Suppressor macrophage treated with lipopolysaccharide for 4 hours (primary cell): ENCODE measurements at places on chromosomes 11 and 22.

DNA sequence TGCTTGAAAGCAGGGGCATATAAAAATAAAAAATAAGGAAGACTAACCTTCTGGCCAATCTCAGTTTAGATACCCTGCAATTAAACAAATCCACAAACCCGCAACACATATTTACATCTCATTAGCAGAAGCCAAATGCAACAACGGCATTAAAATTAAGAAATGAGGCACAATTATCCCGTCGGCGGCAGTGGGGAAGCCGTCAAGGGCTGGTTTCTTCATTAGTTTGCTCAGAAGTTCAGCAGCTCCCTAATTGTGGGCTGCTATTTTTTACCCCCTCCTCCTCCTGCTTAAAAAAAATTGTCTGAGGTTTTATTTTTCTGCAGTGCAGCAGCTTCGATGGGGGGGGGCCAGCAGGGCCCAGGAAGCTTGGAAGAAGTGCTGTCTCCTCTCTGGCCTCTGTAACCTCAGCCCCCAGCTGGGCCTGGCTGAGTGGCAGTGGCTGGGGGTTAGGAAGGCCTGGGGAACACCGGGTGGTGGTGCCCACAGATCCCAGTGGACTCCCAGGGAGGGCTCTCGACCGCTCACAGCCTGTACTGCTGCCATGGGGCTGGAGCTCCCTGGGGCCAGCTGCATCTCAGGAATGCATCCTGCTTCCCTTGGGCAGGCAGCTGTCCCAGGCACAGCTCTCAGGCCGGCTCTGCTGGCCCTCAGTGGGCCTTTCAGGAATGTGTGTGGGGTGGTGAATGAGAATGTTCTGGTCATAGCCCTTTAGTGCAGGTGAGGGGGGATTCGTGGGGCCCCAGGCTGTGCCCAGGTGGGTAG lies 148.7 kb upstream of the B3GAT1 start:
- DNase-seq: no peak

DNA sequence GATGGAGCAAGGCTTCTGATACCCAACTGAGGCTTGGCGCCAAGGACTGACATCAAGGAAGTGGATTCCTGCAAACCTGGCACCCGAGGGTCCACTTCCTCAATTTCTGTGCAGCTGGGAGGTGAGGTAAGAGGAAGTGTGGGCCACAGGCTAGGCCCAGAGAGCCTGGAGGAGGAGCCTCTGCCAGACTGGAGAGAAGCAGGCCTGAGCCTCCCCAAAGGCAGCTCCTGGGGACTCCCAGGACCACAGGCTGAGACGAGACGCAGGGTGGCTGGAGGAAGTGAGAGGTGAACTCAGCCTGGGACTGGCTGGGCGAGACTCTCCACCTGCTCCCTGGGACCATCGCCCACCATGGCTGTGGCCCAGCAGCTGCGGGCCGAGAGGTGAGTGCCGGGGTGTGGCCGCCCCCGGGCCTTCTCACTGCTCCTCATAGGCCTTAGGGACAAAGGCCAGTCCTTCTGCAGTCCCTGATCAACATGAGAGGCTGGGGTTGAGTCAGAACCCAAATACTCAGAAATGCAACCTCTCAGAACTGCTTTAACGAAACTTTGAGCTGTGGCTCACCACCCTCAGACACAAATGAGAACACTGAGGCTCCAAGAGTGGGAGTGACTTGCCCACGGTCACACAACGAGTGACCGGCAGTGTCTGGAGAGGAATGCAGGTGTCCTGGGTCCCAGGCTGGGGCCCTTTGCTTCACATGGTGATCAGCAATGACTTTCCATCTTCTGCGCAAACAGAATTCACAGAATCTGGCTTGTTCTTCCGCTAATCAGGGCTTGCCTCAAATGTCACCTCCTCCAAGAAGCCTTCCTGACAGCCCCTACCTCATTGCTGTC lies at the start of gene NCF4:
Gene NCF4, plus strand, starts transcription at position 186 of the 839 bp plus-strand sequence. Its CDS starts 166 bp downstream, at position 352.
- peak; percentile 95 for DNase-seq

GRCh38 chr22:31933816-31934482 lies 10.4 kb upstream of the YWHAH start:
- no peak for DNase-seq

- no peak for DNase-seq
Observed at GRCh38 chr11:5796541-5796940, 5.5 kb upstream of the OR52N1 start.

DNA sequence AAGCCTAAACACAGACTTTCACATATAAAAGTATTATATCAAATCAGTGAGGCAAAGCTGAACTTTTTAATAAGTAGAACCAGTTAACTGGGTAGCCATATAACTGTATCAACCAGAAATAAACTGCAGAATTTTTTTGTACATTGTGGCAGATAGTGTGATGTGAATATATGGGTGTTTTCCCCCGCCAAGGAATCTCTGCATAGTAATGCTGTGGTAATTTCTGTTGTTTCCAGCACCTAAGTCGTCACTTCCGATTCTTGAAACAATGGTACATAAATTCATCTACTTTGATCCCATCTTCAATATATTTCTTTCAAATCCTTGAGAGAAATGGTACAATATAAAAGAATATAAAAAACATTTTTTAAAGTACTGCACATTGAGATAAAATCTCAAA lies 39.6 kb downstream of the NARS2 start:
- no peak for DNase-seq

DNA sequence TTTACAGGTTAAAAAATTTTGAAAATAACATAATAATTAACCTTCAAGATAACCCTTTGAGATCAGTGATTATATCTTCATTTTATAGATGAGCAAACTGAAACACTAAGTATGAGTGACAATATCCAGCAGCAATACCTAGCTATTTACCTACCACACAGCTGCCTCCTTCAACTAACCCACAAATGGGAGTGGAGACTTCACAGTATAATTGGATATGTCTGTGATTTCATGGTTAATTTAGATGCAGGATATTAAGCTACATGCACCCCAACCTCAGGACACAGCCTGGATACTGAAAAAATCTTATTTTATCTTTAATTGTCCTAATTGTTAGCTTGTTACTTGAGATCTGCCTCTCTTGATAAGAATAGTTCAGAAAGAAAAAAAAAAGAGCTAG lies 297.2 kb upstream of the ANO5 start:
- no peak for DNase-seq

DNA sequence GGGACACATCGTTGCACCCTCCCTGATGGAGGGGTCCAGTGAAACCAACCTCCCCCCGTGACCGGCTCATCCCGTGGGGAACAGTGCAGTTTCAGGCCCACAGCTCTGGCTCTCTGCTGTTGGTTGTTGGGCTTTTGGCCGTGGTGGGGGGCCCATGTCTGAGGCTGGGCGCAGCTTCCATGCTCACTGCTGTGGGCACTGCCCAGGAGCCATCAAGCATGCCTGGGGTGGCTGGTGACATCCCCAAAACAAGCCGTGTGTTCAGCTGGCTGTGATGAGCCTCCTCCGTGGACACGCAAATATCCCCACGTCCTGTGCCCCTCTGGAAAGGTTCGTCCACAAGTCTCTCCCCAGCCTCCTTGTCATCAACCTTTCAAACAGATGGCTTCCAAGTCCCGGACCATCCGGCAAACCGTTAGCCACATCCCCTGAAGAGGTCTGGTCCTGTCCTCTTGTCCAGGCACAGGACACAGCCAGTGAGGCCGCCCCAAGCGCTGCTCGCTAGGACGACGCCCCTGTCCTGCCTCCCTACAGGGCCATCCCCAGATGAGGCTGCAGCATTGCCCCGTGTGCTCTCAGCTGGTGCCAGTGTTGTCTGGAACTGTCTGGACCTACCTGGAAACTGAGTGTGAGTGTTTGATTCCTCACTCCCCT lies 29.4 kb upstream of the BRSK2 start:
- no peak for DNase-seq

DNA sequence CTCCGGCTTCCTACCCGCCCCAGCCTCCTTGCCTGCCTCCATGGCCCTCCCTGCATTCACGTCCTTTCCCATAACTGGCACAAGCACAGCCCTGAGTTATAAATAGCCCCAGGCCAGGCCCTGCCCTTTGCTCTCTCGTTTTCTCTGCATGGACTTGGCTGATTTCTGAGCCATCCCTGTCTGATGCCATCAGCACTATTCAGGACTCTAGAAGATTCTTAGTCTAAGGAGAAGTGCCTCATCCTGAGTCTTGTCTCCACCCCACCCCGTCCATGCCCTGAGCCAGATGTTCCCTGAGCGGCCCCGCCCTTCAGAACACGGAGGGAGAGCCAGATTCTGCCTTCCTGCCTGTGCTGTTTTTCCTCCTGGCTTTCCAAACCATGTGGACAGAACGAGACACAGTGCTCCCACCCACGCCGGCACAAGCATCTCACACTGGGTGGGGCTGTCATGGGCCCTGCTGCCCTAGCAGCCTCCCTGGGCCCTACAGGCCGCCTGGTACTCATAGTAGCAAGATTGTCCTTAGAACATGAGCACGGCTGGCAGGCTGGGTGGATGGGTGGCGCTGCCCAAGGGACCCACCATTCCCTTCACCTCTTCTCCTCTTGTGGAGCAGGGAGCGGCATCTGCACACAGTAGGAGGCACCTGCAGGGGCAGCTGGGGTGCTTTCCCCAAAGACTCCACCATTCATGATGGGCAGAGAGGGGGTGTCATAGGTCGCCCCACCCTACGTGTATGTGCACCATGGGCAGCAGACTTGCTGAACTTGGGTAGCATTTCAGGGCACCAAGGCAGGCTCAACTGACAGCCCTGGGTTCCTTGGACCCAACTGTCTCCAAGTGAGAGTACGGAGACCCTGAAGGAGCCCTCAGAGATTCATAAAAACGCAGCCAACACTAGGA lies 76.9 kb downstream of the BCR start:
- DNase-seq: no peak

GRCh38 chr11:65059959-65060824 lies 1.8 kb upstream of the NAALADL1 start:
- DNase-seq: no peak

DNA sequence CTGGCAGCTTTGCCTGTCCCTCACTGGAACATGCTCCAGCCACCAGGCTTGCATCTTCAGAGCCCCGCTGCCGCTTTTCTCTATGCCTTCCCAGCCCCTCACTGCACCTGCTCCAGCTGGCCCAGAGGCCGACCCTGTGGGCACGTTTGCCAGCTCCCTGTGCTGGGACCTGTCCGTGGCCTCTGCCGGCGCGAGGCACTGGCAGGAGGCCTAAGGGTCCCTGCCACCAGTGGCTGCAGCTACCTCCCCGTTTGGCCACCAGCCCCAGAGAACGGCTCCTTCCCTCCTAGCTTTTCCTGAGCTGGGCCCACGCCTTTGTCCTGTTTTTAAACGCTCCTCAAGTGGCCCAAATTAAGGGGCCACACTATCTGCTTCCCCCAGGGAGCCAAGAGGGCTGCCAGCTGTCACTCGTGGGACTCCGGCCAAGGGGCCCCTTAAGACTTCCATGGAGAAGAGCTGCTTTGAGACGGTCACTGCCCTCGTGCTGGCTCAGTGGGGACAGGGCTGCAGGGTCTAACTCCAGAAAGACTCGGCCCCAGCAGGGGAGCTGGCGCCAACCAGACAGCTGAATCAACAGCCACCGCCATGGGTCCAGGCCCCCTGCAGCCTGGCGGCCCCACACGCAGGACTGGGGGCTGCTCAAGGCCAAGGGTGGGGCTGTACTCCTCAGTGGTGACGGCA lies 24.6 kb upstream of the WNT7B start:
- DNase-seq: no peak

GRCh38 chr22:23553438-23553837 lies 26.7 kb downstream of the IGLL1 start:
- no peak for DNase-seq

DNA sequence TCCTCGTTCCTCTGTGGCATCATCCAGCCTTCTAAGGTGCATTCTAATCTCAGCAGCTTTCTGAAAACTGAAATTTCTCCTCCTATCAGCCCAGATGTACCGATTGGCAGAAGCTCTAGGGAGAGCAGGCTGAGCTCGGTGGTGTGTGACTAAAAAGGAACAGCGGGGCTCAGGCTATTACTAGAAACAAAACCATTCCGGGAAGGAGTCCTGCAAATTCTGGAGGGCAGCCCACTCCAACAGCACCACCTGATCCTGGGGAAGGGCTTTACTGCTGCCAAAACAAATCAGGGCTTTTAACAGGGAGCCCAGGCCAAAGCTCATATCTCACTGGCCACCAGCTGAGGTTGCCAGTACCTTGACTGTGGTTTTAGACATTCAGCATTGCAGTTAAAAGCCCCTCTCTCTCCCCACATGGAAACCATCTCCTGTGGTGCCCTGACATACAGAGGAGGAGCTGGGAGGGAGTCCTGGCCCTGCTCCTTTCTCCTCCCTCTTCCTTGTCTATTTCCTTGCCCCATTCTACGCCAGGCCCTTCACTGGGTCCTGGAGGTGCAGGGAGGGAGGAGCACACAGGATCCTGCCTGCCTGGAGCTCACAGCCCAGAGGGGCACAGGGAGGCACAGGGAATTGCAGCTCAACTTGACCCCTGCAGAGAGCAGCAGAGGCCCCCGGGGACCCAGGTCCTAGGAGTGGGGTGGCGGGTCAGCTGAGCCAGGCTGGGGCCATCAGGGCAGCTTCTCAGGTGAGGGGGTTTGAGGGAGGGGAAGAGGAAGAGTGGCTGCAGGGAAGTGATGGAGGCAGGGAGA lies 889 bp downstream of the PLAAT4 start:
- DNase-seq: peak; percentile 33

DNA sequence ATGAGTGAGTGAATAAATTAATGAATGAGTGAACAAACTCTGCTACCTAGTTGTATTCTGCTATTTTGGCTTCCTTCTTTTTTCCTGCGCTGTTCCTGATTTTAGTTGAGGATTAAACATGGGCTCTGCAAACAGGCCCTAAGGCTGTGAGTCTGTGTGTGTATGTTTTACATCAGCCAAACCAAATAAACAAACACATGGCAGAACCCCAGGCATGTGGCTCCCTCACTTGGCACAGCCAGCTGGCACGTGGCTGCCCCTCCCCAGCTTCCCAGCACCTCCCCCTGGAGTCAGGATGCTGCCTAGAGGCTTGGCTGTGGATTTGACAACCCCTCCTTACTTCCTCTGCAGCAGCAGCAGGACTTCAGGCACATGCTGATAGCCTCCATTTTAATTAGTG lies 593.2 kb downstream of the INSC start:
- DNase-seq: no peak

DNA sequence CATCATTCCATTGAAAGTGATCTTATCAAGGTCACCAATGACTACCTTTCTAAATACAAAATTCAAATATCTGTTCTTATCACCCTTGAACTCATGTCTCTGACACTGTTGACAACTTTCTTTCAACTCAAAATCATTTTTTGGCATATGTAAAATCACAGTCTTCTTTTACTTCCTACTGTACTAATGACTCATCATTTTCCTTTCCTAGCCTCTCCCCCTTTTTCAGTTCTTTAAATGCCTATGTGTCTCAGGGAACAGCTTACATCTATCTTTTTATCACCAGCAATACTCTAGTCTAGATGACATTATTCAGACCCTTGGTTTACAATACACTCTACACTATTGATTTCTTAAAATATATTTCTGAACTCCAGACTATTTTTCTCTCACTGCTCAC lies 2220.7 kb upstream of the RAG2 start:
- DNase-seq: no peak
